ENCODE measurements at places on chromosomes 12 and 14.

- DNase-seq: no peak
These were observed 1.1 kb upstream of the GALNT9 start for GRCh38 chr12:132330549-132330881.

- DNase-seq: no peak
These were observed 328.8 kb upstream of the PDE3A start for GRCh38 chr12:20039562-20039961.

DNA sequence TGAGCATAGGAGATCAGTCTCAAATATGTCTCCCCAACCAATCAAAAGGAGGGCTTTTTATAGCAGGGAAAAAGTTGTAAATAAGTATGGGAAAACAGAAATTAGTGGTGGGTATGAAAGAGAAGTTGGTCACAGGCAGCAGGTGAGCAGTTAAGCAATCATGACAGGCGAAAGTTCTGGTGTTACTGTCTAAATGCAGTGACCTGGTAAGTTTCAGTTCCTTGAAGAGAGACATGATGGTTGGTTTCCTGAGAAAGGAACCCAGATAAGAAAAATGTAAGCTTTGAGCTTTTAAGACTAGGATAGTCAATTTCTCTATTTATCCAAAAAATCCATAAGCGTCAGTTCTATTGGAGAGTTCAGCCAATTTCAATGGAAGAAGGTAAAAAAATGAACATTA is 466.2 kb upstream of the FLRT2 start:
- no peak for DNase-seq

GRCh38 chr14:66939409-66939808 is 249.8 kb upstream of the GARIN2 start:
- no peak for DNase-seq

GRCh38 chr12:6494968-6495367 is 1.1 kb downstream of the NCAPD2 start:
- no peak for DNase-seq

- DNase-seq: no peak
These were observed 46.7 kb downstream of the PTGER2 start for GRCh38 chr14:52360831-52361230.

DNA sequence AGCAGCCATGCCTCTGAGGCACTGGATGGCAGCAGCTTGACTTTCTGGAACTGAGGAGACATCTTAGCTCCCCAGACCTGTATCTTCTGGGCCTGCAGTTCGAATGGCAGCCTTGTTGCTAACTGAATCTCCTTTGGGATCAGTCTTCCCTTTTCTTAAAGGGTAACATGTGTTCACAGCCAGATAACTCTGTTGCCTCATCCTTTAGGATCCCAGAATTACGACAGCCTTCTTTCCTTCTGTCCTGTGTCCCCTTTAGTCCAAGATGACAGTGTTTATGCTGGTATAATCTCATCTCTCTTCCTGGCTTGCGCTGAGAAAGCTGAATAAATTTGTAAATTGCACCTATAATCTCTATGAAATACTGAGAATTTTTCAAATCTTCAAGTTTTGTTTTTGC is 9.1 kb upstream of the ERC1 start:
- no peak for DNase-seq

GRCh38 chr14:92563359-92563758 is 49.8 kb downstream of the RIN3 start:
- DNase-seq: no peak

- DNase-seq: no peak
These were observed 92.7 kb downstream of the ITPK1 start for GRCh38 chr14:93023039-93023438.

DNA sequence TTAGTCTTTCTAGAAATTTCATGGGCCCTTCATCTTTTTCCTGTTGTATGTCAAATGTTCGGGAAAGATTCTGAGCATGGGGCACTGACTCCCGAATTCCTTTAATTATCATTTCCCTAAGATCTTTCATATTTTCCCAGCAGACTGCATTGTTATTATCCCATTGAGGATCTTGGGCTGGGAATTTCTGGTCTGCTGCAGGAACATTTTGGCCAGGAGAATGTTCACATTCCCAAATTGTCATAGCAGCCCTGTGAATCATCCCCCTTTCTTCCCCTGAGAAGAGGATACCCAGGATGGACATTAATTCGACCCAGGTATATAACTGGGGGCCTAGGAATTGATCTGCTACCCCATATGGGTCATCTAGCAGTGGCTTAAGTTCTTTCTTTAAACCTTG is 112.5 kb downstream of the RIN3 start:
- no peak for DNase-seq

- DNase-seq: no peak
These were observed 35.9 kb downstream of the CCDC177 start for GRCh38 chr14:69538766-69539165.

DNA sequence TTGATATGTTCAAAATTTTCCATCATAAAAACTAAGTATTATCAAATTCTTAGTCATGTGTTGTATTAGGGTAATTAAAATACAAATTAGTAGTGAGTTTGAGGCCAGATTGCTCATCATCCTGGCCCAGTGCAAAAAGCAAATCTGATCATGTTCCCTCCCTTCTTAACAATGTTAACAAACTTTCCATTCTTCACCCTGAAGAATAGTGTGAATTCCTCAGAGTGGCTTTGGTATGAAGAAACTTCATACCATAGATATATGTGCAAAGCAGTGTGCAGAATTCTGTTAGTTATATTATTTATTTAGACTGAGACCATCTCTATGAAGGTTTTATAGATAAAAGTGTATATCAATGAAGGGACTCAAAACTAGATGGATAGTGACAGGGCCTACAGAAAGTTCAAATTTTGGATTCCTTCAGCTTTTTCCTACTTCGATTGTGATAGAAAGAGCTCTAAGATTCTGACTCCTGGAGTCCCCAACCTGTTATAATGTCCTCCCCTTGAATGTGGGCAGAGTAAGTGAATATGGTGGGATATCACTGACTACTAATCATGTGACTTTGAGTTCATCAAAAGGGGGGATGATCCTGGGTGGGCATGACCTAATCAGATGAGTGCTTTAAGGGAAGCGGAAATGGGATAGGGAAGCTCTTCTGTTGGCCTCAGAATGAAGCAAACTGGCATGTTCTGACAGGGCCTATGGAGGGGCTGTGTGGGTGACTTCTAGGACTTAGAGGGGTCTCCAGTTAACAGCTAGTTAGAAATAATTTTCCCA is 271.4 kb downstream of the BTG1 start:
- DNase-seq: no peak

DNA sequence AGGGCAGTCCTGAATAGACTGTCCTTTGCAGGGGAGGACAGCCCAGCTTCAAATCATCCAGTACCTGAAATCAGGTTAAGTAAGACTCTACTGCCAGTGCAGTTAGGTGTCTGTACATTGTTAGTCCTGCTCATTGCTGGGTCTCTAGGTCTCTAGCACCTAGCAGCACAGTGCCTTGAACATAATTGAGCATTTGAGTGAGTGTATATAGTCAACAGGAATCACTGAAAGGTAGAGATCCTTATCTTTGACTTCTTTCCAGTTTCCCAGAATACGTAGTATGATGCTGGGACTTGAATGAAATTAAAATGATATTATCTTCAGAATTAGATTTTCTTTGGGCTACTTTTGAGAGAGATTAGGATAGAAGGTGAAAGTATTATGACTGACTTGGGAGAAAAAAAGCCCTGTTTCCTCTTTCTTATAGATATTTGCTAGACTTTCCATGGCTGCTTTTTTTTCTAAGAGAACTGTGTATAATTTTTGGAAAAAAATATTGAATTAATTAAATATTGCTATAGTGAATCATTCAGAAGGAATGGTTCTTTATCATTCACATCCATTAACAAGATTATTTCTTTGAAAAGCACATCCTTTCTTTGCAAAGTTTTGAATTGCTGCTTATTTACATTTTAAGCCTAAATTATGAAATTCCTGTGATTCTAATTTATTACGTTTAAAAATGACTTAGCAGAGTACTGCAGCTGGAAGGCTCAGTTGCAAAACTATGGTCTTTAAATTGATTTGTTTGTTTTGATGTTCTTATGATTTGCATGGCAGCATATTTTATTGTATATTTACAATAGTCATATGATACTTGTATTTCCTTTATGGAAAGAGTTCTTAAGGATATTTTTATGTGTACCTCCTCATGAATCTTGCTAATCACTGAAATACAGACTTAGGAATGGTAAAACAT is 51.6 kb downstream of the PPP4R4 start:
- no peak for DNase-seq

DNA sequence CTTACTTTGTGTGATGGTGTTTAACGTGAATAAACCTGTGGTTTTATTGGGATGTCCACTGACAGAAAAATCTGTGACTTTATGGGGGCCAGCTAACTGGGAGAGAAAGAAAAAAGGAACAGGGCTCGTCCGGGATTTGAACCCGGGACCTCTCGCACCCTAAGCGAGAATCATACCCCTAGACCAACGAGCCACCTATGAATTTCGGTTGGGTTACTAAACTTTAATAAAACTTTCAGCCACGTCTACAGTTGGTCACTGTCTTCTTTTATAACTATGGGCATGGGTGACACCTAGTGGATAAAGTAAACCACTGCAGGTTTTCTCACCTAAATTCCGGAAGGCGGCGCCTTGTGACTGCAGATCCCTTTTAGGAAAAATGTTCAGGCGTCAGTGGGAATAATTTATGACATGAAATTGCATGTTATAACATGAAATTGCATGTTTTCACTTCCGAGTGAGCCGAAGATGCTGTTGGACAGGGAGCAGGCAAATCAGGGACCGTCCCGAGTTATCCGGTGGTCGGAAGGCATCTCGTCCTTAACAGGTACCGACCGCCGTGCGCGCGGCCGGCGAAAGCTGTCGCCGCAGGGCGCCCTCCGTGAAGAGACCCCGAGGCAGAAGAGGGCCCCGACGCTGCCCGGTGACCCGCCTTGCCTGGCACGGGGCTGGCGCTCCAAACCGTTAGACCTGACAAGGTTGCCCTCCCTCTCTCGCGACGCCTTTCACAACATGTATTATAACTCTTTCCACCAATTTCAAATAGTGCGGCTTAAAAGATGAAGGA is 18.2 kb upstream of the RNASE12 start:
- DNase-seq: peak; percentile 88

DNA sequence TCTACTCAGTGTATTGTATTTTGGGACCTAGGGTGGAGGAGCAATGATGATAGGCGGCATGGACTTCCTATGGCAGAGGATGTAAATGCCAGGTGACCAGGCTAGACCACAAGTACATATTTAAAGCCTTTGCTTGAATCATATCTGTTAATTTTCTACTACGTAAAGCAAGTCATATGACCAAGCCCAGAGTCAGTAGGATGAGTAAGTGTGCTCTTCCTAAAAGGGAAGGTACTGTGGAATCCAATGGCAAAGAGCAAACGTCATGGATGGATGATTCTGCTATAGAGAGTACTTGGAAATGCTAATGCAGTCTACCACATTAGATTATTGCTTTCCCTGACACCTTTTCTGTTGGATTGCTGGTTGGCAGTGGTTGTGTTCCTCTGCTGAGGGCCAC is 16.8 kb downstream of the GPATCH2L start:
- DNase-seq: no peak

GRCh38 chr12:130929363-130929762 is 24.3 kb upstream of the ADGRD1 start:
- DNase-seq: no peak
